ENCODE measurements at places on chromosomes 11 and 22. TPM values are rescaled to one million over a fixed set of nuclear protein-coding genes. Genes with fewer than 3 reads are reported as not detected.
A peak's percentile ranks its signal among the peaks of the same experiment; 100 is the strongest.

DNA sequence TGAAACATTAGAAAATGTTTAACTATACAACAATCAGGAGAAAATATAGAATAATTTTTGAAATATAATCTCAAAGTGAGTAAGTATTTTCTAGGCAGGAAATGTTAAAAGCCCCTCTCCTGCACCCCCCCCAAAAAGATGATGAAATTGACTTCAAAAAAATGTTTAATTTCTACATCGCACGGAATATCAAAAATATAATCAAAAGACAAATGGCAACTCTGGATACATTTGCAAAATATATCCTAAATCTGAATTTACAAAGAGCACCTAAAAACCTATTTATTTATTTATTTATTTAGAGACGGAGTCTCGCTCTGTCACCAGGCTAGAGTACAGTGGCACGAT is 36.9 kb downstream of the OR4D9 start:
- H3K4me1 ChIP-seq: peaks cover 6% of the 10 kb centered on the region
- no peaks in the 10 kb centered on the region for H3K27me3 ChIP-seq
- no peak overlapping the region for H3K4me3 ChIP-seq
- no peak overlapping the region for H3K27ac ChIP-seq
- no peaks in the 10 kb centered on the region for H3K36me3 ChIP-seq

- peaks cover 1% of the 10 kb centered on the region for H3K36me3 ChIP-seq
- peaks cover 2% of the 10 kb centered on the region for H3K4me1 ChIP-seq
- no peak overlapping the region for H3K27ac ChIP-seq
- no peak for DNase-seq
- no peak overlapping the region for H3K4me3 ChIP-seq
These were observed 42.7 kb downstream of the TIMP3 start for GRCh38 chr22:32844251-32844650.

DBX1 gene
- not detected for total RNA-seq

DNA sequence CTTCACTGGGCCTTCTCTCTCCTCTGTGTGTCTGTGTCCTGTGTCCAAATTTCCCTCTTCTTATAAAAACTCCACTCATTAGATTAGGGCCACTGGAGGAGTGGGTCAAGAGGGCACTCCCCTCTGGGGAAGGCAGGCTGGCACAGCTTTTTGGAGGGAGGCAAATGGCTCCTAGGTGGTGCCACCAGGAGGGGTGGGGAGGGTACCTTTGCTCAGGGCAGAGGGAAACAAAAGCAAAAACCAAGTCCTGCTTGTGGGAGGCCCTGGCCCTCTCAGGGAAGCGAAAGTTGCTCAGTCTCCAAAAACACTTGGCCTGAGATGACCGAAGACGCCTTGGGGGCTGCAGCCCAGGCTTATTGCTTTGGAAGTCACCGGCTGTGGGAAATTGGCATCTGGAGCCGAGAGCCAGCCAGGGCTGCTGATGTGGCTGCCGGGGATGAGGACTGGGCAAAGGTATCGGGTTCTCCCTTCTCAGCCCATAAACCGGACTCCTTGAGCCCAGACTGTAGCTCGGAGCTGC is 48.2 kb upstream of the ANO1 start:
- H3K27me3 ChIP-seq: no peaks in the 10 kb centered on the region
- H3K27ac ChIP-seq: no peak overlapping the region
- no peaks in the 10 kb centered on the region for H3K36me3 ChIP-seq
- no peak overlapping the region for H3K4me3 ChIP-seq
- no peak for DNase-seq
- no peaks in the 10 kb centered on the region for H3K4me1 ChIP-seq

- H3K36me3 ChIP-seq: no peaks in the 10 kb centered on the region
- H3K4me3 ChIP-seq: no peak overlapping the region
- H3K27me3 ChIP-seq: no peaks in the 10 kb centered on the region
- no peaks in the 10 kb centered on the region for H3K4me1 ChIP-seq
These were observed 10.0 kb downstream of the OR51L1 start for GRCh38 chr11:5004424-5005274.

ESAM gene
- total RNA-seq: 0.26 TPM

- H3K27me3 ChIP-seq: no peaks in the 10 kb centered on the region
- no peak overlapping the region for H3K27ac ChIP-seq
- H3K36me3 ChIP-seq: peaks cover 28% of the 10 kb centered on the region
These were observed 29.0 kb downstream of the CAPN1 start for GRCh38 chr11:65210748-65211147.

GRCh38 chr11:87325490-87325872 is 287.7 kb downstream of the TMEM135 start:
- no peaks in the 10 kb centered on the region for H3K36me3 ChIP-seq
- H3K4me1 ChIP-seq: no peaks in the 10 kb centered on the region
- no peak for DNase-seq
- no peak overlapping the region for H3K4me3 ChIP-seq
- H3K27ac ChIP-seq: no peak overlapping the region

GRCh38 chr11:1219834-1220815 is 2.7 kb upstream of the MUC5B start:
- H3K4me1 ChIP-seq: no peaks in the 10 kb centered on the region
- no peak for DNase-seq
- H3K4me3 ChIP-seq: no peak overlapping the region

TMEM132A gene
- total RNA-seq: 20.8 TPM

DNA sequence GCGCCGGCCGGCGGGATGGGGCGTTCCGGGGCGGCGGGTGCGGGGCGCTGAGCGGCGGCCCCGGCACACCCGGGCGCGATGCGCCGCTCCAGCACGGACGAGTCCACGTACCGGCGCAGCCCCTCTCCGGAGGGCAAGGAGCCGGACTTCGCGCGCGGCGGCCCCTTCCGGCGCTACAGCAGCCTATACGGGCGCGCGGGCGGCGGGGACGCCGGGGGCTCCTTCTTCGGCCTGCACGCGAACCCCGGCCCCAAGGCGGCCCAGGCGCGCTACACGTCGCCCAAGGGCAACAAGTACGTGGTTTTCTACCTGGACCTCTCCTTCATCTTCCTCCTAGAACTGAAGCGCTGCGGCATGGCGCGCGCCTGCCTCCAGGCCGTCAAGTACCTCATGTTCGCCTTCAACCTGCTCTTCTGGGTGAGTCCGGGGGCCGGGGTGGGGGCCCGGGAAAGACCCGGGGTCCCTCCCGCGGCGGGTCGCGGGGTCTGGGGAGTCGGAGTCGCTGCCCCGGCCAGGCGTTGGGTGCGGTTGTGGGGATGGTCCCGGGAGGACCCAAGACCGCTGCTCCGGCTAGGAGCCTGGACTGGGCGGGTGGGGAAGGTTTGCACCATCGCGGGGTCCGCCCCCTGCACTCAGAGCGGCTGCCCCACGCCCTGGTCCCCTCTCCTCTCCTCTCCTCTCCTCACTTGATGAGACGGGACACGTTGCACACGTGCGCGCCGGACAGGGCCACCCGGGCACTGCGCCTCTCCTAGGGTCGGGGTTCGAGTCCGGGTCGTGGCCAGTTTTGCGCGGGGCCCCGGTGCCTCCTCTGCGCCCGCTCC is 7.5 kb downstream of the TSPAN4 start:
- no peaks in the 10 kb centered on the region for H3K27me3 ChIP-seq
- H3K4me3 ChIP-seq: peak overlapping the region; percentile 57
- DNase-seq: no peak
- H3K4me1 ChIP-seq: peaks cover 34% of the 10 kb centered on the region

DNA sequence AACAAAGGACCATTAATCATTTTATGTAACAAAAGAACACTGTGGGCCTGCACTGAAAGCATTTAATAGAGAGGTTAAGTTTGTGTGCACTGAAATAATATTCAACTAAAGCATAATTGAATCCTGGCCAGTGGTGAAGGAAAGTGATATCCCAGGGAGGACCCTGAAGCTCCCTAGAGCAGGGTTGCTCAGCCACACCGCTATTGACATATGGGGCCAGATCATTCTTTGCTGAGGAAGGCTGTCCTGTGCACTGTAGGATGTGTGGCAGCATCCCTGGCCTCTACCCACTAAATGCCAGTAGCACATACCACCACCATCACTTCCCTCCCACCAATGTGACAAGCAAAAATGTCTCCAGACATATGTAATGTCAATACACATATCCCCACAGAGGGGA is 166.1 kb upstream of the MTNR1B start:
- H3K4me3 ChIP-seq: no peak overlapping the region
- DNase-seq: no peak
- no peaks in the 10 kb centered on the region for H3K27me3 ChIP-seq
- H3K36me3 ChIP-seq: no peaks in the 10 kb centered on the region

DNA sequence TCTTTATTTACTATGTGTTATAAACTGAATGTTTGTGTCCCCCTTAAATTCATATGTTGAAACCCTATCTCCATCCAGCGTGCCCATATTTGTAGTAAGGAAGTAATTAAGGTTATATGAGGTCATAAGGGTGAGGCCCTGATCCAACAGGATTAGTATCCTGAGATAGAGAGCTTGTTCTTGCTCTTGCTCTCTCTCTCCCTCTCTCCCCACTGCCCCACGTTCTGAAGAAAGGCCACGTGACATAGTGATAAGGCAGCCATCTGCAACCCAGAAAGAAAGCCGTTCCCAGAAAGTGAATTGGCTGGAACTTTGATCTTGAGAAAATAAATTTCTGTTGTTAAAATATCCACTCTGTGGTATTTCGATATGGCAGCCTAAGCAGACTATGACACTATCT is 212.5 kb downstream of the SWAP70 start:
- no peak for DNase-seq
- no peak overlapping the region for H3K4me3 ChIP-seq

DNA sequence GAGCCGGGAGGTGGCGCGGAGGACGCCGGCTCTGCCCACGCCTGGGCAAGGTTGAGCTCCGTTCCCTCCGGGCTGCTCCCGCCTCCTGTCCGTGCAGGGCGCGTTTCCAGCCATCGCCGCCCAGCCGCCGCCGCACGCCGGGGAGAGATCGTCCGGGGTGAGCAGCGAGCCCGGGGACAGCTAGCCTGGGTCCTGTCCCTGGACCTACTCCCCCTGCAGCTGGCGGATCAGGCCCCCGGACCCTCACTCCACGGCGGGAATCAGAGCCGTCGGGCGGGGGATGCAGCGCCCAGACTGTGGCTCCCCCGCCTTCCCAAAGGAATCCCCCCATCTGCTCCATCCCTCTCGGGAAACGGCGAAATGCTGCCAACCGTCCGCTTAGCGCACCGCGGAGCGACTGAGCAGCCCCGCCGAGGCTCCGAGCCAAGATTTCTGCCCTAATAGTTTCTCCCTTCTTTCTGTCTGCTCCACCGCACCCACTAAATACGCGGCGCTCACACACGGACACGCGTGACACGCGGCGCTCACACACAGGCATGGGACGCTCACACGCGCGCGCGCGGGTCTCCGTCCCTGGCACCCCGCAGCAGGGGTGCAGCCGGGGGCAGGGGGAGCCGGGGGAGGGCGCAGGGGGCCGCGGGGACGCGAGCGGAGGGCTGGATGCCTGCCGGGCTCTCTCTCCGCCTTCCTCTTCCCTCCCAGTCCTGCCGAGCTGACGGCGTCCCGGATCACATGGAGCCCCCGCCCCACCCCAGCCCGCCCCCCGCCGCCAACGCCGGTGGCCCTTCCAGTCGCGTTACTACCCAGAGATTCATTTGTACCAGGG is at the start of gene KCNJ5:
KCNJ5 (plus strand) TSS at position 814 of the 826 bp plus-strand sequence. CDS start 19,918 bp downstream, outside the sequence.
- no peaks in the 10 kb centered on the region for H3K4me1 ChIP-seq
- H3K4me3 ChIP-seq: peak within 1 kb of the TSS; percentile 45
- H3K27me3 ChIP-seq: peaks cover 3% of the 10 kb centered on the region
- H3K36me3 ChIP-seq: no peaks in the 10 kb centered on the region
- no peak within 1 kb of the TSS for H3K27ac ChIP-seq

- H3K4me3 ChIP-seq: no peak overlapping the region
- peaks cover 5% of the 10 kb centered on the region for H3K36me3 ChIP-seq
- peaks cover 6% of the 10 kb centered on the region for H3K4me1 ChIP-seq
These were observed 21.3 kb downstream of the CAPRIN1 start for GRCh38 chr11:34072832-34073231.

TMEM138 gene
- total RNA-seq: 20.0 TPM

DNA sequence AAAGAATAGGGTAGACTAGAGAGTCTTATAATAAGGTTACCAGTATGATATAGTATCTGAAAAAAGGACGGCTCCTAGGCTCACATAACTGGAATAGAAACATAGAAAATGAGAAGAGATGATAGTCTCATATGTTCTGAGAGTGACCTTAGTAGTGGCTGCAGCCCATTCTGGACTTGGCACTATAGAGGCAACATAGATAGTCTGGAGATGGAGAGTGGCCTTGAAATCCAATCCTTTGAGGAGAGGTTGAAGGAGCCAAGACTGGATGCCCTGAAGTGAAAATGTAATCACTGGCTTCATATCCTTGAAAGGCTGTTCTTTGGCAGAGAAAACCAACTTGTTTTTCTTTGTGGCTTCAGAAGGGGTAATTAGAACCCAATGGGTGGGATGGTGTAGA is 81.1 kb downstream of the STIM1 start:
- H3K27ac ChIP-seq: no peak overlapping the region
- H3K36me3 ChIP-seq: no peaks in the 10 kb centered on the region
- no peaks in the 10 kb centered on the region for H3K27me3 ChIP-seq
- DNase-seq: no peak
- H3K4me1 ChIP-seq: peaks cover 2% of the 10 kb centered on the region

- H3K4me1 ChIP-seq: peaks cover 3% of the 10 kb centered on the region
- no peaks in the 10 kb centered on the region for H3K36me3 ChIP-seq
- H3K27ac ChIP-seq: no peak overlapping the region
- DNase-seq: no peak
These were observed 4.0 kb downstream of the SPON1 start for GRCh38 chr11:13966486-13966885.

Measured in fibroblast of lung (primary cell).